Bronchial epithelial cell (primary cell): ENCODE measurements at places on chromosomes 5 and 9.

- DNase-seq, result no peak
Observed at GRCh38 chr5:152379331-152379730, 25.7 kb downstream of the NMUR2 start.

DNA sequence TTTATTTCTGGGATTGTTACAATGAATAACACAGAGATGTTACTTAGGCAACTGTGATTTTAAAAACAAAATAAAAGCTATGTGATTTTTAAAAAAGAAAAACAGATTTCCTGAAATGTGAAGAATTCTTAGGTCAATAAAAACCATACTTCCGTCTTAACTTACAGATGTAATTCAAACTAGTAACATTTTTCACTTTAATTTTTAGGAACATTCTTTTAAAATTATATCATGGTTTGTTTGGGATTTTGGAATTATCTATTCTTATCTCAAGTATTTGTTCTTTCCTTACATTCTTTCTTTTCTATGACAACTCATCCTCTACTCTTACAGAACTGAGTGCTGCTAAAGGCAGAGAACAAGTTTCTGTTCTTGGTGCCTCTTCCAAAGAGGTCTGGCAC is 159.5 kb downstream of the RAPGEF6 start:
- no peak for DNase-seq

DNA sequence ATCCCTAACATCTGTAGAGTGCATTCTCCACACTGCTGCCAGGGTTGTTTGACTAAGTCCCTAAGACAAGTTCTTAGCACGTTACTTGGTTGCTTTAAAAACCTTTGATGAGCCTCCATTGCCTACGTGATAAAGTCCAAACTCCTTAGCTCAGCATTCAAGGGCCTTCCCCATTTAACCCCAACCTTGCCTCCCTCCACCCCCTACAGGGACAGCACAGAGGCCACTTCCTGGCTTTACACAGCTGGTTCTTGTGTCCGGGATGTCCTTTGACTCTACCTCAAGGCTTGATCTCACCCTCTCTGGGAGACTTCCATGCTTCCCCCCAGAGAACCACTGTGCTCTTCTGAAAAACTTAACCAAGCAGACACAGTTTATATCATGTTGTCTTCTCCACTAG is 29.4 kb downstream of the FAM240B start:
- no peak for DNase-seq

GRCh38 chr5:158273035-158273434 is 414.1 kb upstream of the CLINT1 start:
- DNase-seq, result no peak

DNA sequence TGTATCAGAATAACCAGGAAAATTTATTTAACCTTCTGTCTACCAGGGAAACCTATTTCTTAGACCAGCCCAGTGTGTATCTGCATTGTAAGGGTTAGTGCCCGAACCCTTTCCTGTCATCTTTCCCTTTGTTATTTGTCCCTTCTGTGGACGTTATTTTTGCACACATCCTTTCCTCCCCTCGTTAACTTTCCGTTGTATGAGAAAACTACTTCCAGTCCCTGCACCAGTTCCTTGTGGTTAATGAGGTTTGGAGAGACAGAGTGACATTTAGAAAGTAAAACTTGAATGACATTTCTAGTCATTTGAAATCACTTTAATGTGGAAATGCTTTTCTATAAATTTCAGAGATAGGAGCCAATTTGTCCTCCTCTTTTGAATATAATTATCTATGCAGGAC is 4.3 kb upstream of the IFNB1 start:
- no peak for DNase-seq

GRCh38 chr5:144201588-144201987 is 30.9 kb downstream of the KCTD16 start:
- no peak for DNase-seq
